ENCODE measurements at places on chromosomes 5 and 9. TPM values are rescaled to one million over a fixed set of nuclear protein-coding genes. Genes with fewer than 3 reads are reported as not detected.

TNFSF8 gene
- not detected for total RNA-seq

PRELID1 gene
- 120 TPM for total RNA-seq

UBE2QL1 gene
- total RNA-seq: 0.06 TPM

LCNL1 gene
- total RNA-seq: 1.6 TPM

MARVELD2 gene
- 1.3 TPM for total RNA-seq

TXNDC8 gene
- not detected for total RNA-seq

PCDHA12 gene
- 0.06 TPM for total RNA-seq

OSMR gene
- total RNA-seq: 56.5 TPM

FRMD3 gene
- 3.9 TPM for total RNA-seq
